ENCODE measurements at places on chromosomes 6 and 20.

DNA sequence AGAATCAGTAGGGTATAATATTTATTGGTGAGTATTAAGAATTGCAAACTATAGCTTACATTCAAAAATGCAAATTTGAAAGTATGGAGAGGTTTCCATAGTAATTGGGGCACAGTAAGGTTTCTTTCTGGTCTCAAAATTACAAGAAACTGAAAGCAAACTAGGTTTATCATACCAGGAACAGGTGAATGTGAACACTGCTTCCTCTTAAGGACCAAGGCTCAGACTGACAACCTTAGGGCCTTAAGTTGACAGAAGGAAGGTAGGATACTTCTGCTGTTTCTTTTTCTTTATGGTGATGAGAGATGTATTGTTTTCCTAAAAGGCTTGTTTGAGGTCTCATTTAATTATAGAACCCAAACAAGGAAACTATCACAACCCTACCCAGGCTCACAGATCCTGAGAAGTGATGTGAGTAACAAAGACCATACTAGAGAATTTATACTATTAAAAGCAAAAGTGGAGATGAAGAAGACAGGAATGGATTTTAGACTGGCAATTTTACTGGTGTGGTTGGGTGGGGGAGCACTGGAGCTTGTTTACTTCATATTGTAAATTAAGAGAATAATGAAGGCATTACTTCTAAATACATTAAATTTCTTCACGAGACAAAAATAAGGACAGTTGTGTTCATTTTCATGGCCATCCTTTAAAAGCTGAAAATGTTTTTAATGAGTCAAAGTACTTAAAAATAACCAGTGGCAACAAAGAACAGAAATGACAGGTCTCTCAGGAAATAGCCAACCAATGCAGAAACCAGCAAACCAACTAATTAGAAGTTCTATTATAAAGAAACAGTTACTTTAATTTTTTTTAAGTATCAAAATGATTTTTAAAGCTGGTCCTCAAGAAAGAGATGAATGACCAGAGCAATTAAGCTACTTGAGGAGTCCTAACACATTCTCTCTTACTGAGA lies 21.3 kb downstream of the STAU1 start:
- DNase-seq = no peak

DNA sequence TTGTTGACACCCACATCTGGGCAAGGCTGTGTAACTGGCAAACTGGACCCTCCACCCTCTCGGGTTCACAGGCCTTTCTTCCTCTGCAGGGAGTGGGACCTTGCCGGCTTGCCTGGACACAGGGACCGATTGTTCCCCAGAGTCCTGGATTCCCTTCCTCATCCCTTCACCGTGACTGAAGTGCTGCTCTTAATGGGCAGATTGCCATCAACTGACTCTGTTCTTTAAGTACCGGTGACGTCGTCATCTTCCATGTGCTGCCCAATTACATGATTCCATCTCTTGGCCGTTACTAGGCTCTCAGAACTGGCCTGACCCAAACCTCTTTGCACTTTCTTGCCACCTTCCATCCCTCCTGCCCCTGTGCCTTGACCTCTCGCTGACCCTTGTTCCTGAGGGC lies 85.4 kb downstream of the EYA4 start:
- DNase-seq = no peak

- DNase-seq = no peak
Measured at GRCh38 chr6:169968541-169969270, 217.3 kb downstream of the ERMARD start.

DNA sequence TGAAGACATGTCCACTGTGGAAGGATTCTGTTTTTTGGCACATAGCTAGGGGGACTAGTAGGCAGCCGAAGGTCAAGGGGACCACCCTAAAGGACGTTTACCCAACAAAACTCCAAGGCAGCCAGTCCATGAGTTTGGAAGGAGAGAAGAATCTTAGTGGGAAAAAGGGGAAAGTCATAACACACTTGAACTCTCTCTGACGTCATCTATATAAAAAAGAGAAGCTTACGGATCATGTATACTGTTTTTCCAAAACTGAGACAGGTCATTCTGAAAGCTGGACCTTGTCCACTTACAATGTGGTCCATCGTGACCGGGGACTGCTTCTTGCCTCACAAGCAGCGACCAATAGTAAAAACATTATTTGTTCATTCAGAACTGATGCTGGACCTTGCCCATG lies 95.5 kb downstream of the MBOAT1 start:
- DNase-seq = no peak

DNA sequence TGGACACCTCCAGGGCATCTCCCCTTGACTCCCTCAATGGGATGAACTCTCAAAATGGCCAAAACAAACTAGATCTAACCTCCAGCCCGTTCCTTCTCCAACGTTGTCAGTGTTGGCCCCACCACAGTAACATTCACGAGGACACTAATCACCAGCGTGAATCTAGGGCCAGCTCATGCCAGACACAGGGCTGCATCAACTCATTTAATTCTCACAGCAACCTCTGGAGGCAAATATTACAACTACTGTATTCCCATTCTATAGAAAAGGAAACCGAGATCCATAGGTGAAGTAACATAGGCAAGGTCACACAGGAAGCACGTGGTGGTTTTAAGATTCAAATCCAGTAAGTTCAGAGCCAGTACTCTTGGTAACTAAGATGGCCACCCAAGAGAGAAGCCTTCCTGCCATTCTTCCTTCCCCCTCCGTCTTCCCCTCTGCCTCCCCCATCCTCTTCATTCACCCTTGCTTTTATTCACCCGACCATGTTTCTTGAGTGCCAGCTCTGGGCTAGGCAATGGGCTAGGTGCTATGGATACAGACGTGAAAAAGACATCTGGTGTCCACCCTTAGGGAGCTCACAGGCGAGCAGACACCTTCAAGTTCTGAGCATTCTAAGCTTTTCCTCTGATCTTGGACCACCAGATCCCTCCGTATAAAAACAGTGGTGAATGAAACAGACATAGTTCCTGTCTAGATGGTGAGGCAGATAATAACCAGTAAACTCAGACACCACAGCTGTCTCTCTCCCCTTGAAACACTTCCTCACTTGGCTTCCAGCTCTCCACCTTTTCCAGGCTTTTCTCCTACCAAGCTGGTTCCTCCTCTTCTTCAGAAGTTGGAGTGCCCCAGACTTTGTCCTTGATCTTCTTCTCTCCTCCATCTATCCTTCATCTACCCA lies 9.6 kb downstream of the CCM2L start:
- no peak for DNase-seq

DNA sequence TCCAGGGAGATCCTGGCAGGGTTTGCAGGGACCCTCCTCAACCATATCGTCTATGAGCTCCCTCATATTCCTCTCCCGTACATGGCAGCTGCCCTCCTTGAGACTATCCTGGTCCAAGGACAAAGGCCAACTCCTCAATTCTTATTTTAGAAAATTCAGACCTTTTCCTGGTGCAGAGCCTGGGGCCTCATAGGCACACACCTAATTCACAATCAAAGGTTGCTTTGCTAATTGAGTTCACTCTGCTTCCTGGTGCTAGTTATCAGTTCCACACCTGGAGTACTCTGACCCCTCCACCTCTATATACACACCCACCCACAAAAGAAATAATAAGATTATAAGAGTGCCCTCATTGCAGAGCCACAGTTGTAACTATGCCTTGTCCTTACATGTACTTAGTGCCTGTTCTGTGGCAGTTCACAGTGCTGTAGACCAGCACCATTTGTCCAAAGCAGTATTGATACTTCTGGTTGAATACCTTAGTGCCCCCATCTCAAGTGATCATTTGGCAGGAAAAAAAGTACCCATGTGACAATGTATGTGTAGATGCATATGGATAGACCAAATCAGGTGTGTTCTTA lies 38.7 kb downstream of the GSS start:
- no peak for DNase-seq

GRCh38 chr6:118383924-118384323 lies 164.2 kb upstream of the PLN start:
- DNase-seq = no peak

DNA sequence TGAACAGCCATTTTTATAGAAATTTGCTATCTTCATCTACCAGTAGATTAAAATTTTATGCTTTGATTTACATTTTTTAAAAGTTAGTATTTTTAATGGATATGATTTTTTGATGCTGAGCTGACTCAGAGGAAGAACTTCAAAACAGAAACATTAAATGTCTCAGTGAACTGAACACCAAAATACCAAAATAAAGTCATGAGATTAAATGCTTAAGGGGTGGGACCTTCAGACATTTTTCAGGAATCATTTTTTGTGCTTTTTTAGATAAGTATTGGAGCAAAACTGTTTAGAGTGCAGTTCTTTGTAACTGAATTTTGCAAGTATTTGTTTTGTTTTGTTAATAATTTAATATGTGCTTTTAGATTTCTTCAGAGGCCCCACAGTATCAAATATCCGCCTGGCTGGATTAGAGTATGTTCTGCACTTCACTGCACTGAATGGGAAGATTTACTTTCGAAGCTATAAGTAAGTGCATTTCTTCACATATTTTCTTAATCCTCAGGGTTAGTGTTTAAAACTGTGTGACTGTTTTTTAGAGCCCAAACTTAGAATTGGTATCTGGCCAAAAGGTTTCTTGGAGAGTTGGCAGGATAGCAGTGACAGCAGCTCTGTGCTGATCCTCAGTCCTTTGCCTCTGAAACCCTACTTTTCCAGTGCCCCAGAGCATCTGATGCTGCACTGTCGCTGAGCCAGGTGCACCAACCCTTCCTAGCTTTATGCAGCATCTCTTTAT lies 33.7 kb downstream of the RPF2 start:
- no peak for DNase-seq

GRCh38 chr20:34713194-34713943 lies 9.2 kb downstream of the TP53INP2 start:
- DNase-seq = peak; percentile 75

Data from hematopoietic multipotent progenitor cell (in vitro differentiated cells).